ENCODE measurements at places on chromosomes 11 and 22.

DNA sequence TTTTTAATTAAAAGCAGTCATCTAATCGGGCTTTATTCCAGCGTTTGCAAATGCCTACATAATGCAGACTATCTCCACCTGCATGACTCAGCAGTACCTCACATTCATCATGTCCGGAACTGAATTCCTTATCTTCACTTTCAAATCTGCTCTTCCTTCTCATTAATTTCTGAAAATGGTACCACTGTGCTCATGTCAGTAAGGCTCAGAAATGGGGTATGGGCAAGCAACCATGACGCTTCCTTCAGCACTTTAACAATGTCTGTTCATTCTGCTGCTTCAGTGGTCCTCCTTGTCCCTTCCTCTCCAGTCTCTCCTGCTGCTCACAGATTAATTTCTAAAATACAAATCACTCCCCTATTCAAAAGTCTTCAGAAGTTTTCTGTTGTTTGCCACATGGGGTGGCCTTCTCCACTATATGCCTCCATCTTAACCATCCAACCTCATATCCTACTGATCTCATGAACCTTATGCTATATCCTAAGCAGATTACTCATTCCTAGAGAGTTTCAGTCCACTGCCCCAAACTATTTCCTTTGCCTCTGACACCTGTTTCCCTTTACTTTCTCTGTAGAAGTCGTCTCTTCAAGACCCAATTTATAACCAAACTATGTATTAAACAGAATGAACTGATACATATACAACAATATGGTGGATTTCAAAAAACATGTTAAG is 7.0 kb downstream of the GTF2H1 start:
- H3K27me3 ChIP-seq = no peaks in the 10 kb centered on the region
- H3K4me3 ChIP-seq = no peak overlapping the region
- H3K4me1 ChIP-seq = peaks cover 74% of the 10 kb centered on the region
- DNase-seq = no peak
- peaks cover 62% of the 10 kb centered on the region for H3K36me3 ChIP-seq
- H3K27ac ChIP-seq = peak overlapping the region; percentile 72

DNA sequence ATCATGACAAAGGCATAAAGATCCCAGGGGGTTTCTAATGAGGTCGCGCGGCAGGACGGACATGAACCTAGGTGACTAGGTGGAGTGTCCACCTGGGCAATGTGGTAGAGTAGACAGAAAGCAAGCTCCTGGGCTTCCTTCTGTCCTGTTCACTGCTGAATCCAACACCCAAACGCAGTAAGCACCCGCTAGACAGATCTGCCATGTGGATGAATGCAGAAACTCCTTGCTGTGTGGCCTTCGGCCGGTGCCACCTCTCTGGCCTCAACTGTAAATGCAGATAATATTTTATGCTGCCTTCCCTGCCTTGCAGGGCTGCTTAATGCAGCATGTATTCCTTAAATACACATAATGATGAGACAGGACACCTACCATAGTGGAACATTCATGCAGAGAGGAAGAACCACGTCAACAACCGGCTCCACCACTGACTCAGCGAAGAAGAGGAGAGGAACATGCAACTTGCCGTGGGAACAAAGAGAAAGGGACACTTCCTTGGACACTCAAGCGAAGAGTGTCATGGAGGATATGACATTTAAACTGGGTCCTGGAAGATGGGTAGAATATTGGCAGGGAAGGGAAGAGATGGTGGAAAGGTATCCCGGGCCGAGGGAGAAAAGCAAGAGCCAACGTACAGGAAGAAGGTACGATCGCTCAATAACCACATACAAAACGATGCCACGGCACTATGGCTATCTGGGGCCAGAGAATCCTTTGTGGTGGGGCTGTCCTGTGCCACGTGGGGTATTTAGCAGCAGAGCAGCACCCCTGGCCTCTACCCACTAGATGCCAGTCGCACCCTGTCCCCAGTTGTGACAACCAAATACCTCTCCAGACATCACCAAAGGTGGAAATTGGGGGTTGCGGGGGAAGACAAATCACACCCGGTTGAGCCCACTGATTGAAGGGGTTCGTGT is 30.8 kb downstream of the MYH9 start:
- no peaks in the 10 kb centered on the region for H3K27me3 ChIP-seq
- peak overlapping the region; percentile 56 for H3K4me3 ChIP-seq
- DNase-seq = no peak
- H3K27ac ChIP-seq = peak overlapping the region; percentile 84
- peaks cover 46% of the 10 kb centered on the region for H3K36me3 ChIP-seq

GRCh38 chr11:105236664-105237063 is 97.1 kb upstream of the CARD18 start:
- no peaks in the 10 kb centered on the region for H3K4me1 ChIP-seq
- no peak for DNase-seq
- no peaks in the 10 kb centered on the region for H3K27me3 ChIP-seq
- no peaks in the 10 kb centered on the region for H3K36me3 ChIP-seq
- H3K27ac ChIP-seq = no peak overlapping the region

- no peak for DNase-seq
- H3K27ac ChIP-seq = no peak overlapping the region
- no peaks in the 10 kb centered on the region for H3K36me3 ChIP-seq
- H3K4me3 ChIP-seq = no peak overlapping the region
Measured at GRCh38 chr22:42492323-42492690, 27.3 kb downstream of the RRP7A start.

DNA sequence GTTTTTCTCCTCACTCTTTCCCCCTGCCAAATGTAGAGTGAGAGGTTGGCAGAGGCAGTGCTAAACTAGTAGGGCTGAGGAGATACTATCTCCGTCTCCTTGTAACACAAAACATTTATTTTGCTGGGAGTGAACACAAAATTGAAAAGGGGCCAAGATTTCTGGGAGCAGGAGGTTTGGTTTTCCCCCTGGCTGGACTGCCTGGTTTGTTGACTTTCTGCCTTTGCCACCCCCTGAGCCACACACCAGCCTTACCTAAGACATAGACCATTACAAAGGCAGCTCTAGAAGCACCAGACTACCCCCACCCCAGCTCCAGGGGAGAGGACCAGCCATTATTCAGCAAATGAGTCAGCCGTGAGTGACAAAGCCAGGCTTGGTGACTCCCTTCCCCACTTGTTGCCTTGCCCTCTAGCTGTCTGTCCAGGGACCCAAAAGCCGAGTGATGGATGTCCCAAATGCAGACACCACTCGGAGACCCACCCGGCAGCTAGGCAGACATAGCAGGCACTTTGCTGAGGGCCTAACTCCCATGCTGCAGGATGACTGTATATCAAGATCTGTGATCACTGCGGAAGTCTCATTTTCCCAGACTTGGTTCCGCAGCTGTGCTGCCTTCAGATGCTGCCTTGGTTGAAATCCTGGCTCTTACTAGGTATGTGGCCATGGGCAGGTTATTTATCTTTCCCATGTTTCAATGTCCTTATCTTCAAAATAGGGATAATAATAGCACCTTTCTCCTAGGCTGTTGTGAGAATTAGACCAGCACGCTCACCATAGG is 17.7 kb upstream of the CDON start:
- no peak overlapping the region for H3K4me3 ChIP-seq
- H3K4me1 ChIP-seq = peaks cover 27% of the 10 kb centered on the region
- H3K27me3 ChIP-seq = peaks cover 25% of the 10 kb centered on the region
- H3K27ac ChIP-seq = no peak overlapping the region
- no peak for DNase-seq

- no peaks in the 10 kb centered on the region for H3K27me3 ChIP-seq
- H3K4me3 ChIP-seq = no peak overlapping the region
- DNase-seq = no peak
- no peak overlapping the region for H3K27ac ChIP-seq
- H3K36me3 ChIP-seq = peaks cover 2% of the 10 kb centered on the region
Measured at GRCh38 chr22:17871726-17872458, 97.6 kb upstream of the BID start.

GRCh38 chr11:27331981-27332380 is 31.0 kb downstream of the CCDC34 start:
- H3K4me3 ChIP-seq = no peak overlapping the region
- H3K27me3 ChIP-seq = no peaks in the 10 kb centered on the region
- DNase-seq = no peak
- no peaks in the 10 kb centered on the region for H3K4me1 ChIP-seq

GRCh38 chr11:61546663-61547062 is 34.2 kb downstream of the SYT7 start:
- no peak overlapping the region for H3K27ac ChIP-seq
- H3K4me3 ChIP-seq = no peak overlapping the region

GRCh38 chr11:110044226-110044968 is 48.8 kb upstream of the ZC3H12C start:
- no peak overlapping the region for H3K4me3 ChIP-seq
- H3K4me1 ChIP-seq = no peaks in the 10 kb centered on the region
- no peak for DNase-seq
- peaks cover 16% of the 10 kb centered on the region for H3K27me3 ChIP-seq
- H3K27ac ChIP-seq = no peak overlapping the region
- H3K36me3 ChIP-seq = no peaks in the 10 kb centered on the region

DNA sequence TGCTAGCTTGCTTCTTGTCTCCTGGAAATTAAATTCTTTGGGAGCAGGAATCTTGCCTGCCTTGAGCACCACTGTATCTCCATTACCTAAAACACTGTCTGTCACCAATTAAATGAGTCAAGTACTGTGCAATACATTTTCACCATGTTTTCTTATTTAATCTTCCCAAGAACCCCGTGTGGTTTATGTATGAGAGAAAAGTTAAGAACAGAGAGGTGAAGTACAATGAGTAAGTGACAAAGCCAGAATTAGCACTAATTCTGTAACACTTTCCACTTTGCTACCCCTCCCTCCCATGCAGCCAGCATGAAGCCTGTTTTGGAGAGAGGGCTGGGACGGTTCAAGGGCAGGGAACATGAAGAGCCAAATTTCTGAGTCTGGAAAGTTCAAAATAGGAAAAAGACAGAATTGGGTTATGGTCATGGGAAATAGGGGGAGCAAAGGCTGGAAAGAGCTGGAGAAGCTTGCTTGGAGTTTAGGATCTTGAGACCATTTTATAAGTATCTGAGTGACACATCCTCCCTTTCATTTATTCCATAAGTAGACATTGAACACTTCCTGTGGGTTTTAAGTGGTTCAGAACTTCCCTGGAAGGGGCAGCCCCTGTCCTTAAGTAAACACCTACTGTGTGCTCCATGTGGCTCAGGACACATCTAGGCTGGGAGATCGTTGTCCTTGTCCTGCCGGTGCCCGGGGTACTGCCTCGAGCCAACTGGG is 60.5 kb upstream of the CHST1 start:
- H3K27ac ChIP-seq = no peak overlapping the region
- H3K36me3 ChIP-seq = no peaks in the 10 kb centered on the region
- no peak for DNase-seq

GRCh38 chr11:135075740-135076139 is 663.7 kb upstream of the B3GAT1 start:
- H3K27ac ChIP-seq = no peak overlapping the region
- no peaks in the 10 kb centered on the region for H3K36me3 ChIP-seq
- no peaks in the 10 kb centered on the region for H3K4me1 ChIP-seq
- no peaks in the 10 kb centered on the region for H3K27me3 ChIP-seq
- no peak overlapping the region for H3K4me3 ChIP-seq

DNA sequence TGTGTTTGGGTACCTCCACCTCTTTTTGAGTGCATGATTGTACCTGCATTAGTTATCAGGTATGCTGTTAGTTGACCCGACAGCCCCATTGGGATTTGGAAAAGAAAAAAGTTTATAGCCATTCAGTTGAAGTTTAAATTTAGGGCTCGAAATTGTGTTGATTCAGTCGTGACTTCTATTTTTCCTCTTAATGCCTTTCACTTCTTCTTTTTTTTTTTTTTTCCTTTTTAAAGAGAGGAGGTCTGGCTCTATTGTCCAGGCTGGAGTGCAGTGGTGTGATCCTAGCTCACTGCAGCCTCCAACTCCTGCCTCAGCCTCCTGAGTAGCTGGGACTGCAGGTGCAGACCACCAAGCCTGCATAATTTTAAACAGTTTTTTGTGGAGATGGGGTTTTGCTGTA is 2.3 kb downstream of the STT3A start:
- no peaks in the 10 kb centered on the region for H3K27me3 ChIP-seq
- H3K36me3 ChIP-seq = peaks cover 29% of the 10 kb centered on the region
- H3K4me1 ChIP-seq = peaks cover 46% of the 10 kb centered on the region
- peak overlapping the region; percentile 12 for H3K4me3 ChIP-seq
- peak overlapping the region; percentile 4 for H3K27ac ChIP-seq
